ENCODE measurements at places on chromosomes 11 and 22.

DNA sequence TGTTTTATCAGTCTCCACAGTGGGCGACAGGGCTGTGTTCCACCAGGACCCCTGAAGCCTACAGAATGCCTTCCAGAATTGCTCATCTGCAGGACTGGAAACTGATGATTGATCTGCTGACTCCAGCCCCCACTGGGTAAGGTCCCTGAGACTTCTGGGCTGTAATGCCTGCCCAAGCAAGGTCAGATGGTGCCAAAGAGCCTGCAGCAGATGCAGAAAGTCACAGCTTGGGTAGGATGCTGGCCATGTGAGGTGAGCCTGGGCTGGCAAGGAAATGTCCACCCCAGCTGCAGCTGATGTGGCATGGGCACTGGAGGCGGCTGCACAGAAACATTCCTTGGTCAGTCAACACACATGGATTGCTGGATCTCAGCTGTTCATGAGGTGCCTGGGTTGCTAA, 30.9 kb downstream of the LRRC32 start:
- DNase-seq: no peak

- no peak for DNase-seq
Measured at GRCh38 chr11:125591649-125592304, 875 bp upstream of the STT3A start.

- DNase-seq: no peak
Measured at GRCh38 chr11:30510750-30511149, 75.4 kb downstream of the MPPED2 start.

DNA sequence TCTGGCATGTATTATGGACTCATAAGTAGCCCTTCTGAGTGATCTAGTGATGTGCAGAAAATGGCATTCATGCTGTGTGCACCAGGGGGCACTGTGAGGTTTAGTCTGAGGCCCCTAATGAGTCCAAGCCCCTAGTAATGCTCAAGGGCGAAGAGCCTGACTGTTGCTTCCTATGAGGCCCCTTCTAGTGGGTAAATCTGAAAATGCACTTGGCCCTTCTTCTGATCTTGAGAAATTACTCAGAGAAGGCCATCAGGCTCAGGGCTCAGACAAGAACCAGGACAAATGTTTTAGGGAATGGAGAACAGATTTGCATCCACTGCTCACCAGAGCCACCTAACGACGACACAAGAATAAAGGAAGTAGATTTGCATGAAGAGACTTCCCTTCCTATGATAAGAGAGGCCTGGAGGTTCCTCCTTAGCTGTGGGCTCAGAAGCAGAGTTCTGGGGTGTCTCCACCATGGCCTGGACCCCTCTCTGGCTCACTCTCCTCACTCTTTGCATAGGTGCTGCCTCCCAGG, 75.8 kb downstream of the GGTLC2 start:
- no peak for DNase-seq

DNA sequence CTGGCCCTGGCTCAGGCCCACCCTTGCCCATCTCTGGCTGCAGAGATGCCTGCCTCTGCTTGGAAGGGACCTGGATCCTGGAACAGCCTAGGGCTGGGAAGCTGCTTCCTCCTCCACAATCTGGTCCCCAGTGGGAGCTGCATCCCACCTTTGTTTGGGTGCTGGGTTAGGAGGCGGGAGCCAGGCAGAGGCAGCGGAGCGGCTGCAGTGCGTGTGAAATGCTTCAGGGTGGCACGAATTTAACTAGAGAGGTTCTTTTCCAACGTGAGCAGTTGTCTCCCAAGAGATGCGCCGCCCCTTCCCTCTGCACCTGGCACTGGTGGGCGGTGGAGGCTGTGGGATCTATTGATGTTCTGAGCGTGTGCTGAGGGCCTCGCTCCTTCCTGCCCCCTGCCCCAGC, 31.6 kb downstream of the BRSK2 start:
- DNase-seq: no peak

DNA sequence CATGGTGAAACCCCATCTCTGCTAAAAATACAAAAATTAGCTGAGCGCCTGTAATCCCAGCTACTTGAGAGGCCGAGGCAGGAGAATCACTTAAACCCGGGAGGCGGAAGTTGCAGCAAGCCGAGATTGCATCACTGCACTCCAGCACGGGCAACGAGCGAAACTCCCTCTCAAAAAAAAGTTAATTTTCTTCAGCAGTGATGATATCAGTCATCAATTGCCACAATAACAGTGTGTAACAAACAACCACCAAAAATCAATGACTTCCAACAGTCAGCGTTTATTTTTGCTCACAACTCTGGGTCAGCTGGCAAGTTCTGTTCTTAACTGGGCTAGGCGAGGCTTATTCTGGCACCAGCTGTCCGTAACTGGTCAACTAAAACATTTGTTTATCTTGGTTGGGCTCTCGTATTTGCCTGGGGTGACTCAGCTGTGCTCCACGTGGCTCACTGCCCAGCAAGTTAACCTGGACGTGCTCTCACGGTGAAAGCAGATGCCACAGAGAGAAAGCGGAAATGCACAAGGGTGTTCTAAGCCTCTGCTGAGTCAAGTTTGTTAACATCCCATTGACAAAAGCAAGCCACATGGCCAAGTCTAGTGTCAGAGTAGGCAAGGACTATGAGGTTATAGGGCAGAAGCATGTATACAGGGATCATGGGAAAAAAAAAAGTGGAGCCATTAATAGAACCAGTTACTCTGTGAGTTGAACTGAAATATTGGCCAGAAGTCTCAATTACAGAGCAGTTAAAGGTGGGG, 52.1 kb downstream of the LHFPL7 start:
- DNase-seq: no peak

All from stimulated activated CD8-positive, alpha-beta memory T cell treated with anti-CD3 and anti-CD28 coated beads, Interleukin-15, amount 100 ng/mL, for 1 hour (primary cell).